Stimulated activated CD8-positive, alpha-beta memory T cell treated with anti-CD3 and anti-CD28 coated beads, Interleukin-4, amount 100 ng/mL, for 24 hours (primary cell): ENCODE measurements at places on chromosomes 3 and 15.

GRCh38 chr3:196315821-196316220 is 2.2 kb downstream of the DYNLT2B start:
- no peak for DNase-seq

DNA sequence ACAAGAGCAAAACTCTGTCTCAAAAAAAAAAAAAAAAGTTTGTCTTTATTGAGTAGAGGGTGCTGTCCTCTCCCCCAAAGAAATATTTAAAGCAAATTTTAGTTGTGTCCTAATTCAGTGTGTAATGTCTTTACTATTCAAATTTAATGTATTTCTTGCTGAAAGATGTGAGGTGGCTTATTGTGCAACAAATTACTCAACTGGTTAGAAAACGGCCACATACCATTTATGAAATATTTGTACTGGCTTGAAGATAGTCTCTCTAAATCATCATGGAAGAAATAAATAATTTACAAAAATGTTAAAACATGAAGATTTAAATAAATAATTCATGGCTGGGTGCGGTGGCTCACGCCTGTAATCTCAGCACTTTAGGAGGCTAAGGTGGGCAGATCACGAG is 63.0 kb downstream of the SLTM start:
- no peak for DNase-seq

DNA sequence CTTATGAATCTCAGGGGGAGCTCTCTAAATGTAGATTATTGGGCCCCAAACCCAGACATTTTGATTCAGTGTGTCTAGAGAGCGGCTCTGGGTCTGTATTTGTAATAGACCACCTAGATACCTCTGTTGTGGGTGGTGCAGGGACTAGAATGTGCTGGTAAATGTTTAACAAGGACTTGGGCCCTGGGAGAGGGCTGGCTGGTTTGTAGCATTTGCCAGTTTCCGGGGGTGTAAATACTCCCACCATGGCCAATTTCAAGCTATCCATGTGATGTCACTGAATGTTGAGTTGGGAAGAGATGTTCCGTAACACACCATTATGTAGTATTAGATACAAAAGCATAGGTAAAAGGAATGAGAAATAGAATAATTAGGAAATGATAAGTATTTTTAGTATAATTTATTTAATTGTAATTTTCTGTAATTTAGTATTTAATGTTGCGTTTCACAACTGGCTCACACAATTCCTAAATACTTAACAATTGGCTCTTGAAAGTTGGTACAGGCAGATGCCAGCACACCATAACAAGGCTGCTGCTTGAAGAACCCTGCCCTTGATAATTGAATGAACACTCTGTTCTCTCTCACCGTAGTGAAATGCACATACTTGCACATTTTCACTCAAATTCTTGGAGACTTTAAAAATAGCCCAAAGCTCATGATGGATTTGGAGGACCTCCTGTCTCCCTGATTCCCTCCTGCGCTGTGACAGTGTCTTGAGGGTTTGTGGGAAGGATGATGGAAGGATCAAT is 359.2 kb upstream of the PROK2 start:
- DNase-seq = no peak

DNA sequence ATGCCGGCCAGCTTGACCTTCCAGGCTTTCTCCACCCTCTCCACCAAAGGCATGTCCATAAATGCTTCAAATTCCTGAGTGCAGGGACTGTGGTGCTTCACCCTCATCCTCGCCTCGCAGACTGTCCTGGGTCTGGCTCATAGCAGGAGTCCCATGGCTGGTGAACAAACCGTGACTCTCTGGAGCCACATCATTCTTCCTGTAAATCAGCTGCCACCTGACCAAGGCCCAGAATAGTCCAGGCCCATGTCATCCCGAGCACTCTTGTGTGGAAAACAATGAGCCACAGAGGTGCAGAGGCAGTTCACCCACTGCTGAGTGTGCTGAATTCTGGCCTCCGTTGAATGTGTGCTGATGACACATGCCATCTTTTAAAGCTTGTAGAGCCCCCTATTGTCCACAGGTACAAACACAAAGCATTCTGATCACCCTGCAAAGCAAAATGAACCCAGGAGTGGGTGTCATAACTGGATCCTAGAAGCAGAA is 68.6 kb downstream of the ABHD5 start:
- no peak for DNase-seq

GRCh38 chr3:85090495-85090894 is 131.7 kb downstream of the CADM2 start:
- DNase-seq = no peak

- no peak for DNase-seq
Measured at GRCh38 chr15:56582785-56583184, 117.8 kb upstream of the MNS1 start.

- no peak for DNase-seq
Measured at GRCh38 chr15:52164631-52165265, 26.4 kb downstream of the GNB5 start.

DNA sequence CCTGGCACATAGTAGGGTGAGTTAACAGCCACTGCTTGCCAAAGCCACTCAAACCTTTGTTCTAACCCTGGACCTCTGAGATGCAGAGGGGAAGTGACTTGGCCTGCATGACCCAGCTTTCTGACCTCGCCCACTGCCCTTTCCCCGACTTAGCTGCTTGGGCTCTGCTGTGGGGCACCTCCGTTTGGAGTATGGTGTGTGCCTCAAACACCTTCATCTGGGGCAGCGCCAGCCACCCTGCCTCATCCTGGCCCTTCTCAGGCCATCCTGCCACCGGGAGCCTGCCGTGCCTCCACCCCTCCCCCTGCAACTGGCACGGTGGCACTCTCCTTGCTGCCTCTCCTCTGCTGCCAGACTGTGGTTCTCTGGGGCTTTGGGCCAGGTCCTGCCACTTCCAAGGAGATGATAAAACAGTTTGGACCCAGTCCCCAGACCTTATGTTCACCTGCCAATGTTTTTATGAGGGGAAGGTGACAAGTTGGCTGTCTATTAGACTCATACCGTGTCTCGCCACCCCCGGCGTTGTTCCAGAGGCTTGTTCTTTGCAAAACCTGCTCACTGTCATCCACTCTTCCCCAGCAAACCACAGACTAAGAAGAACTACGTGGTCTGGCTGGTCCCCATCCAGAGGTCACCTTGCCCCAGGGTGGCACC is 32.2 kb downstream of the SLC6A6 start:
- no peak for DNase-seq

DNA sequence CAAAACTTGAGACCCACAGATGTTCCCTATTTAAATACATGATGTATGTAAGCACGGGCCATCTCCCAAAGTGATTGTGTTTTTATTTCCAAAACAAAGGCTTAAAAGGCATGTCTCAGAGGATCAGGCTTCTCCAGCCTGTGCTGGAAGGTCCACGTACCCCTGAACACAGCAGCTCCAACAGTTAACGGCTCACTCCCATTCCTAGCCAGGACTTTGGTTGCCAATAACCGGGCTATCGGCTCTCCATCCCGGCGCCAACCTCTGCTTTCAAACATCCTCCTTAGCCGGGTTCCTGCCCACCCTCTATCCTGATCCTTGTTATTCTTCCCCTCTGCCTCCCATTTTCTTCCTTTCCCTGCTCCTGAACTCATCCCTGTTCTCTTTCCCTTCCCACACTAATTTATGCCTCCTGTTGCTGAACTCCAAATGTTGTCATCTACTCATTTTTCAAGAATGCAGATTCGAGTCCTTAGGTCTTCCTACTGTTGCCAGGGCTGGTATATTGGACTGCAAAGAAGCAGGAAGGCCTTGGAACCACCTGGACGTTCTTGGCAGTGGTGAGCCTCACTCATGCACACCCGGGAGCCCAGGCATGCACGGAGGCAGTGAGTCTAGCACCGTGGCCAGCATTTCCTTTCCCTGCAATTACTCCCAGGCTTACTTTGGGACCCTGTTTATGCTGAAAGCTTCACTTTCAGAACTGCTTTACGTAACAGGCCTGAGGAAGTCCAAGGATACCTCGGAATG is 128.4 kb upstream of the RAD18 start:
- DNase-seq = no peak

DNA sequence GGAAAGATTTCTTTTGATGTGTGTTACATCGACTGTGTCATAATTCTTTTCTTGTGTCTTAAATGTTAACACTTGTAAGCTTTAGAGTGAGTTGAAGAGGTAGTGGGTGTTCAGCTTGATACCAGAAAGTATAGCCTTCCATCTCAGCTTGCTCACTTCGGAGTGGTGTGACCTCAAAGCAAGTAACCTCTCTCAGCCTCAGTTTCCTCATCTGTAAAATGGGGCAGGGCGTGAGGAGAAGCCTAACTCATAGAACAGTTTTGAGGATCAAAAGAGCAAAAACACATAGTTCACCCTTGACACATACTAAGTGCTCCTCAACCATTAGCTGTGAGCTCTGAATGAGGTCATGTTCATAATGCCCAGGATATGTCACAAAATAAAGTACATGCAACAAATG is 434.8 kb upstream of the PROK2 start:
- no peak for DNase-seq

- DNase-seq = no peak
Measured at GRCh38 chr15:84702961-84703482, 12.9 kb downstream of the SEC11A start.

- no peak for DNase-seq
Measured at GRCh38 chr15:56001471-56002078, 8.2 kb upstream of the NEDD4 start.

DNA sequence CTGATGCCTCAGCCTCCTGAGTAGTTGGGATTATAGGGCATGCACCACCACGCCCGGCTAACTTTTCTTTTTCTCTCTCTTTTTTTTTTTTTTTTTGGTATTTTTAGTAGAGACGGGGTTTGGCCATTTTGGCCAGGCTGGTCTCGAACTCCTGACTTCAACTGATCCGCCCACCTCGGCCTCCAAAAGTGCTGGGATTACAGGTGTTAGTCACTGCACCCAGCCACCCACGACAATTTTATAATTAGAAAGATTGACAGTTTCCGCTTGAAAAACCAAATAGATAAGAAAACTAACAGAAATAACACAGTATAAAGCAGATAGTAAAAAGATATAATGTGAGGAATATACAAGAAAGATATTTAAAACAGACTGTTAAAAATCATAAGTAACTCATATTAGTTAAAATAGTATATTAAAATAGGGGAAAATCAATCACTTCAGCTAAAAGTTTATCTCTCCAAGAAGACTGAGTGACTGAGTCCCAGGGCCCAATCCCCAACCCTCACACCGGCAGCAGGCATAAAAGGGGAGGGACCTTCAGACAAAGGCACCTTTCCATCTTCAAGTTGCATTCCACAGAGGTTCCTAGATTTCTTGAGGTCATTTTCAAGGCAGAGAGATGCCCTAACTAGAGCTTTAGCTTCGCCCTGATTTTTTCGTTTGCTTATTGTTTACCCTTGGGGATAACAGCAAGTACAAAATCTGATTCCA is 1.4 kb upstream of the WHAMM start:
- DNase-seq = no peak

DNA sequence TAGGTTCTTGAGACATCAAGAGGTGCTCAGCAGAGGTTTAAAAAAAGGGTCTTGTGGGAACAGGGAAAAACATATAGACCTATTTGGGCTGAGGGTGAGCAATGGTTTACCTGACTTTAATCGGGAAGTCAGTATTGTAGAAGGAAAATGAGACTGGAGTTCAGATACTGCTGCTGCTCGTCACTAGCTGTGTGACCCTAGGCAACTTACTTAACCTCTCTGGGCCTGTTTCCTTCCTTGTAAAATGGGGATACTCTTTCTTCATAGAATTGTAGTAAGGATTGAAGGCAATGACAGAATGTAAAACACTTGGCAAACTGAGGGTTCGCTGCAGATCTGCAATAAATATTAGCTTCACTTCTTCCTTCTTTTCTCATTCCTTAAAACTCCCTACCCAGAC is 327.5 kb upstream of the PROK2 start:
- DNase-seq = no peak

DNA sequence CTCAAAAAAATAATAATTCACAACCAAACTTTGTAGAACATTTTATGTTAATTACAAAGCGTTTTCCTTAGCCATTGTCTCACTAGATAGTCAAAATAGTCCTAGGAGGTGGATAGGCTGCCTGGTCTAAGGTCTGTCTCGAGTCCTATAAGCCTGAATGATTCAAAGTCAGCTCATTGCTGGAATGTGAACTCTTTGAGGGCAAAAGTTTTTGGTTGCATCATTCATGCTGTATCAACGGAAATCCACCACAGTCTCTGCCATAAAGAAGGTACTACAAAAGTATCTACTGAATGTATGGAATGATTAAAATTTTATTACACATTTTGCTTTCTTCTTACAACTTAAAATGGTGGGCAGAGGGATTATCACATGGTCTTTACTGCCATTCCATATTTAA is 387.3 kb upstream of the RARB start:
- no peak for DNase-seq

DNA sequence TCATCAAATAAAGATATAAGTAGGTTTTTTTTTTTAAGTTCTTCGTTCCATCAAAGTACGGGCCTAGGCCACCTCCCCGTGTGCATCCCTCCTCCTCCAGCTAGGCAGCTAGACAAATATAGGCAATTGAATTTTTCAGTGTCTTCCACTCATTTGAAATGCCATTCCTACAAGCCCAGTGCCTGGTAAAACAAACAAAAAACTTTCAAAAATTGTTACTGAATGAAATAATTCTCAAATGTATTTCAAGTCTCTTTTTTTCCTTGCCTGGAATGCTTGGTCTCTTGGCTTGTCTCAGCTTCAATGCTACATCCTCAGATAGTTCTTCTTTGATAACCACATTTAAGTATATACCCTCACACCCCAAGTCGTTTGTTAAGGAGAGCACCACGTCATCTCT is 3.8 kb downstream of the EIF2AK4 start:
- DNase-seq = no peak

DNA sequence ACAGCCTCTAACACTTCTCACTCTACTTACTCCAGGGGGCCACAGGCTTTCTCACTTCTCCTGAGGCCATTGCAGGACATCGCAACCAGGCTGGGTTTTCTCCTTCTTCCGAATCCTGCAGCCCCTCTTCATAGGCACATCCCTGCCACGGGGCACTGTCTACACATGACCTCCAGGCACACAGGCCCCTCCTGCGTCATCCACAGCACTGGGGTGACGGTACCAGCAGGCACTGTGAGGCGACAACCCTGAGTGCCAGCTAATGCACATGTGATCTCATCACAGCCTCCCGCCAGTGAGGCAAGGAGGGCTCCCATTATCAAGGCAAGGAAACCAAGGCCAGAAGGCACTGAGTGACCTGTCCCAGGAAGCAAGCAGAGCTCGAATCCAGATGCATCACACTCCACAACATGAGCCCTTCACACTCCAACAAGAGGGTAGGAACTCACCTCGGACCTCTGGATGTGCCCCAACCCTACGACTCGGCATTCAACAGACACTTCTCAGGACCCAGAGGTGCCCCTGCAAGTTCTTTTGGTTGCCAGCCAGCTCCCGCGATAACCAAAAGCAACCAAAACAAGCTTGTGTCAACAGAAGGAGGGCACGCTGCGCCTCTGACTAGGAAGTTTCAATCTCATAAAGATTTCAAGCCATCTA is 16.7 kb downstream of the FAM174B start:
- no peak for DNase-seq

DNA sequence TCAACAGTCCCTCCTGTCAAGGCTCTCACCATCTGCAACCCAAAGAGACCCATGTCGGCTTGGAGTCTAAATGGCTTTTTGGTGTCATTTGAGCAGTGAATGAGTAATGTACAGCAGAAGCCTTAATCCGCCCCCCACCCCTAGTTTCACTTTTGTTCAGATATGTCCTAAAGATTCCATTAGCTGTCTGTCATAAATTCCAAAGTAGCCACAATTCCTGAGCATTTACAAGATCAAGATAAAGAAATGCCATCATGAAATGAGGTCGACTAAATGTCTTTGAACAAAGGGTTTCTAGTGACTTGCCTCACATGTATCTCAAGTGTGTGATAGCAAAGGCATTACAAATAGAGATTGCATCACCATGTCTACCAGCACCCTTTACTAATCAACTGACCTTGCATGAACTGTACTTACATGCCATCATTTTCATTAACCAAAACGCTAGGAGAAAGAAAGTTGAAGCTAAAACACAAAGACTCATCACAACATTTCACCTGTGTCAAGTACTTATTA is 123.8 kb upstream of the PHLDB2 start:
- DNase-seq = no peak
